Stimulated activated CD4-positive, alpha-beta T cell treated with anti-CD3 and anti-CD28 coated beads, Interleukin-15, amount 100 ng/mL, for 48 hours (primary cell): ENCODE measurements at places on chromosomes 13 and 19.

DNA sequence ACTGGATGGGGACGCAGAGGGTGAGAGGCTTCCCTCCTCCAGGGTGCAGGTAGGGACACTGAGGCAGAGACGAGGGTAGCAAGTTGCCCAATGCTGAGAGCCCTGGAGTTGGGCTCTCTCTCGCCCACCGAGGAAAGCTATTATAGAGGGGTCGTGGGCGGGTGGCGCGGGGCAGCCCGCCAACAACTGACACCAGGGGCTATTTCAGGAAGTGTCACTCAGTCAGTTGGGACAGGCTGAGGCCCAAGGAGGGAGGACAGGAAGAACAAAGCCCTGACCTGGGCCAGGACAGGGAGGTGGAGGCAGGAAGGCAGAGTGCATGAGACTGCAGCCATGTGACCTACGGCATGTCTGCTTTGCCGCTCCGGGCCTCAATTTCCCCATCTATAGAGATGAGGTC, 29.9 kb downstream of the TINCR start:
- DNase-seq, result no peak

GRCh38 chr13:98542568-98543377, 34.1 kb downstream of the STK24 start:
- DNase-seq, result no peak

DNA sequence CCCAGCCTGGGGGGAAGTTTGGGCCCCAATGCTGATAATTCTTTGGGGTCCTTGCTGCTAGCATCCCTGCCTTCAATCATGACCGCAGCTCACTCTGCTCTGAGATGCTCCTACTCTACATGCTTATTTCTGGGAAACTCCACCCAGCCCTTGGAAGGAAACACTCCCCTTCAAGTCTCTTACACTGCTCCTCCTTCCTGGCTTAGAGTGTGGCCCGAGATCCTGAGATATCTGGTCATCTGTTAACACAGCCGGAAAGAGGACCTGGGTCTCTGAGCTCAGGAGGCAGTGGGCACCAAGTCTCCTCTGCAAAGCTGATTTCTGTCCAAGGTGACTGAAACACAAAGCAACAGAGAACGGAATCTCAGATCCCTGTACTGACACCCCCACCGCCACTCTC, 33.0 kb downstream of the CYP4F2 start:
- DNase-seq, result no peak

DNA sequence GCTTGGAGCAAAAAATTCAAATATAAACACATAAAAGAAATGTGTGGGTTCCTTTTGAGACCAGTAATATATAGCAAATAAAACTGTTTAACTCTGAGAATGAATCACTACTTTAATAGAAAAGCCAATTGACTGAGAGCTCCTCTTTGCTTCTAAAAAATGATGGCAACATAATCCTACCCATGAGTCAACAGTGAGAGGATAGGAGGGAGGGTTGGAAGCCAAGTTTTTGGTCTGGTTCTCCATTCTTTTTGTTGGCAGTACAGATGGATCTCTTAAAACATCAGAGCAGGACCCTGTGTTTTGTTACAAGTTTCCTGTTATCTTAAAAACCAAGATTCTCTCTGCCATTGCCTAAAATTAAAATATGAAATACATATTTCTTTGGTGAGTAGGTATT, 50.0 kb upstream of the POSTN start:
- DNase-seq, result no peak

DNA sequence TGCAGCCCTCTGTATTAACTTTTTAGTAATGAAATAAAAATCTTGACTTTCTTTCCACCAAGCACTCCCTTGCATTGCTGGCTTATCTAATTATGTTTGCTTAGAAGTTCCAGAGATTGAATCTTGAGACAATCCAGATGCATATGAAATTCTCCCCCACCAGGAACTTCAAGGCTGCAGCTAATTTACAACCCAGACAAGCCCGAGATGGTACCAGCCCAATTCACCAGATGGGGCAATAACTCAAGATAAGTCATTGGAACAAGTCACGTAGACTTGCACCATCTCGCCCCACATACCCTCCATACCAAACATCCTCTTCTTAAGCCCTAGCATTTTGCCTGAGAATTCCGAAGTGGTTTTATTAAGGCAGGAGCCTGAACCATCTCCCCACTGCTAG, 29.0 kb downstream of the UTP14C start:
- DNase-seq, result no peak

DNA sequence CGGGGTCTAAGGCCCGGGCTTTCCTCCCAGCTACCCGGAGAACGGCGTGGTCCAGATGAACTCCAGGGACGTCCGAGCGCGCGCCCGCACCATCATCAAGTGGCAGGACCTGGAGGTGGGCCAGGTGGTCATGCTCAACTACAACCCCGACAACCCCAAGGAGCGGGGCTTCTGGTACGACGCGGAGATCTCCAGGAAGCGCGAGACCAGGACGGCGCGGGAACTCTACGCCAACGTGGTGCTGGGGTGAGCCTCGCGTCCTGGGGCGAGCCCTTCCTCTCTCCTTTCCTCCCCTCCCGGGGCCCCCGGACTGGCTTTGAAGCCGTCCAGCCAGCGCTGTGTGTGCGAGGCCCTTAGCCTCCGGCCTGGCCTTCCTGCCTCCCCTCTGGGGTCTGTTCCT, 23.4 kb downstream of the UHRF1 start:
- DNase-seq, result no peak

DNA sequence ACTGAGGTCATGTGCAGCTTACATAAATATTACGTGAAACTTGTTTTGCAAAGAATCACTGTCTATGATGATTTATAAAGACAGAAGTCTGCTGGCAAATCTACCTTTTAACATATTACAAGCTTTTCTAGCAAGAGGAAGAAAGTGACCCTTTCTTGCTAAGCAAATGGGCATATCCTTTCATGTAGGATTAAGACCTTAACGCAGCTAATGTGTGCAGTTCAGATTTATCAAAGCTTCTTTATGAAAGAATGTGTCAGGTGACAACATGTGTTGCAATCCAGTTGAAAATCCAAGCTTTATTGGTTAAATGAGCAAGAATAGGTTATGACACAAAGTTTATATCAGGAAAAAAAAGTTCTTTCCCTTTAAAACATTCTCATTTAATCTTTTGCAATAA, 115.6 kb upstream of the NBEA start:
- DNase-seq, result no peak
